Urothelium cell line (cell line): ENCODE measurements at places on chromosomes 5 and 9.

- DNase-seq = no peak
These were observed 81.4 kb upstream of the ANKRD55 start for GRCh38 chr5:56314529-56314928.

DNA sequence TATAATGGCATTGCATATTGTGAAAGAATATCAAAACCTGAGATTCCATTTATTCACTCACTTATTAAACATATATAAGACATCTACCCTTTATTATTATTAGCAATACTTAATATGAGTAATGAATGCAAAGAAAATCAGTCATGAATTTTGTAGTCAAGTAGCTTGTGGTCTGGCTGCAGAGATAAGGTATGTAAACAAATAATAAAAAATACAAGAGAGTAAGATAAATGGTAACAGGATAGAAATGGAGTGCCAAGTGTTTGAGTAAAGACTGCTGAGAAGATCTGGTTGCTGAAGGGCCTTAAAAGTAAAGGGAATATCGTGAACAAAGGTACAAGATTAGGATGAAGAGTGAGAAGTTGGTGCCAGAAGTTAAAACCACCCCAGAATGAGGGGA, 18.4 kb downstream of the TRIM32 start:
- DNase-seq = no peak

GRCh38 chr5:120690621-120691407, 226.7 kb downstream of the PRR16 start:
- no peak for DNase-seq

GRCh38 chr9:137866226-137867141, 11.1 kb upstream of the CACNA1B start:
- no peak for DNase-seq

- DNase-seq = no peak
These were observed 10.4 kb upstream of the PTGES start for GRCh38 chr9:129762985-129763926.

DNA sequence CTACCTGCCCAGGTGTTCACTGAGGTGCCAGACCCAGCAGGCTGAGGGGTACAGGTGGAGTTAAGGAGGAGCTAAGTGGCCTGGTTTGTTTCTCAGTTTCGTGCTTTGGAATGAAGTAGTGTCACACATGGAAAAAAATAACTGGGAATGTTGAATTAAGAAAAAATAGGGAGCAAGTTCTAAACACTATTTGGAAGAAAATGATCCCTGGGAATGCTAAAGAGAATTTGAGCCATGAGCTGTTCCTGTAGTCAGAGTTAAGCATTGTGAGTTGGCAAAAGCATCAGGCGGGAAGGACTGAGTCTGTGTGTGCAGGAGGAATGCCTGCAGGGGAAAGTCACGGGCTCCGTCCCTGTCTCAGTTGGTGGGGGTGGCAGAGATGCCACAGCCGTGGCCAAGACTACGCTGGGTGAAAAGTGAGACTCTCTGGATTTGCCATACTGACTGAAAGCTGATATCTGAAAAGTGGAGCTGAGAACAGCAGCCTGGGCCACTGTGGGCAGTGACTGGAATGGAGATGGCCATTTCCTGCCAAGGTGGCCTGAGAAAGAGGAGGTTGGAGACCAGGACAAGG, 37.0 kb downstream of the SYK start:
- DNase-seq = no peak

DNA sequence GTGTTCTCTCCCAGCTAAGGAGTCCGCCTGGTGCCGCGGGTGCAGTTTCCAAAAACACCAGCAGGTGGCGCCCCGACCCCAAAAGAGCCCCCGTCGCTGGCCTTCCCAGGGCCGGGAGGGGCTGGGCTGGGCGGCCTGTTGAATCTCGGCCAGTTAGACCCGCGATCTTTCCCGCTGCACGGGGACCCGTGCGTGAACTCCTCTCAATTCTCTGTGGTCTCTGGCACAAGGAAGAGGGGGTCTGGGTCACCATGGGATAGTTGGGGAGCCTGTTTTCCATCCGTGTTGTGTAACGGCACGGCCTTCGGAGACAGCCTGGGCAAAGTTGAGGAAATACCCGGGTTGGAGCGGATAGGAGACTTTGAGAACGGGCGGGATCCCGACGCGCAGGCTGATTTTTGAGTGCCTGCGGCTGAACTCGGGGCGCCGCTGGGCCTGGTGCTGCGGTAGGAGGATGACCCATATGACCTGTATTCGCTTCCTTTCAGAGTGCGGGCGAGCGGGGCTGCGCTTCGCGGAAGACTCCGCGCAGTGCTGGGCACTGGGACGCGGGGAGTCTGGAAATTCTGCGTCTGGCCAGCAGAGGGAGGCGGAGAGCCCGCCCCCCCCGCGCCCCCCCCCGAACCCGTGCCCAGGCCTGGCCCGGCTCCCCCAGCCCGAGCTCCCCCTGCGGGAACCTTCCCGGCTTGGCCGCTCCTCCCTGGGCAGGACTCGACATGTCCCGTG, 7.9 kb upstream of the PSD2 start:
- peak; percentile 89 for DNase-seq

- no peak for DNase-seq
These were observed 120.4 kb upstream of the RETREG1 start for GRCh38 chr5:16737209-16737608.

GRCh38 chr5:55226027-55226933, 835 bp downstream of the MCIDAS start:
- DNase-seq = peak; percentile 91

GRCh38 chr5:119079318-119079921, 8.5 kb downstream of the DMXL1 start:
- DNase-seq = no peak

DNA sequence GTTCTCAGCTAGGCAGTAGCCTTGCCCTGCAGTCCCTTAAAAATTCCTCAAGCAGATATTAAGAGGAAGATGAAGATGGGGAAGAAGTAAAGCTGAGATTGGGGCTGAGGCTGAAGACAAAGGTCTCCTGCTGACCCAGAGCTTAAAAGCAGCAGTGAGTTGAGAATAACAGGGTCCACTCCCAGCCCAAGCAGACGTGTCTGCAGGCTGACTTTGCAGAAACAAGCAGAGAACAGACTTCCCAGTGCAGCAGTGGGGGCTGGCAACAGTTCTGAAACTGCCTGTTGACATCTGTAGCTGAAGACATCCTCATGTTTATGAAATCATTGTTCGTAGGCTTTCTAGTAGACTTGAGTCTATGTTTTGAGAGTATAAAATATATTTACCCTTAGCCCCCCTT, 1.1 kb downstream of the CTXN3 start:
- no peak for DNase-seq

GRCh38 chr9:108436448-108436847, 419.3 kb downstream of the ACTL7B start:
- DNase-seq = no peak

GRCh38 chr5:57037355-57037754, 85.4 kb upstream of the MIER3 start:
- DNase-seq = no peak
